Activated T-cell treated with anti-CD3 and anti-CD28 coated beads for 24 hours (primary cell): ENCODE measurements at places on chromosomes 11 and 22.

DNA sequence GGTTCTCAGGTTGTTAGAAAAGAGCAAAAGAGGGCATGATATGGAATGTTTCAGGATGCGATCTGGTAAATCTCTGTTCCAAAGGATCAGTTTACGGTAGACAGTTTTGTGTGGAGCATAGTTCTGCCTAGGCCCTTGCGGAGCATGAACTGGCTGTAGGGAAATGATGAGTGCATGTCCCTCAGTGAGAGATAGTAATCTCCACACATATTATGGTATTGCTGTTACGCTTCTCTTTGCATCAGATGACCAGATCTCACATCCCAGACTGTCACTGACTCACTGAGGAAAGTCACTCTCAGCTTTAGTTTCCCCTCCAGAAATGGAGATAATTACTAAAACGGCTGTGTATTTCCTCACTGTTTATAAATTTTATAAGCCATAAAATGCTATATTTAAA, 836.0 kb downstream of the JRKL start:
- no peak for DNase-seq

DNA sequence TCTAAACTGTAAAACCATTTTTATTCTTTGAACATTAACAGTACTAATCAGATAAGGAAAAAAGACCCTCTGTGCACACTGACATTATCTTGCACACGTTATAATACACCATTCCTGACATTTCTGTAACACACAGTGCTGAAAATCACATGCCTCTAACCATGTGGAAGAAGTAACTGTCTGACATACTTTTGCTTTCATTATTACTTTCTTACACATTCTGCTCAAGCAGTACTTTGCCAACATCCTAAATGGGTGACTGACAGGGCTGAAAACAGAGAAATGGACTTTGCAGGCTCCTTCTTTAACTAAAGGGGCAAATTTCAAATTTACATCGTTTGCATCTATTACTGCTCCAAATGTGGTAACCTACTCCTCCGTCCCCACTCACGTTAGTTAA, 22.8 kb upstream of the TP53AIP1 start:
- no peak for DNase-seq

DNA sequence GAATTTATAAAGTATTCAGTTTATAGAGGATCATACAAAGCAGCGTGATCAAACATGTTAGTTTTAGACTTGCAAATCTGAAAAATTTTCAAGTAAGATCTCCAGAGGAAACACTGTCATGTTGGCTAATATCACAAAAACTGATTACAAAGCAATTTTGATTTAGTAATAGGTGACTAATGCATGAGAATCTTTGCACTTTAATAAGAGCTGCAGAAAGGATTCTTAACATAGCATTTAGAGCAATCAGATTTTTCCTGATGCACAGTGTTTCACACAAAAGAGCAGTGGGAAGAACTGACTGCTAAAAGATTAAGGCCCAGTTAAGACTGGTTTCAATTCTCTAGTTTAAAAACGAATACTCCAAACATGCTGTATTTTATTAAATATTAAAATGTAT, 321.2 kb downstream of the GUCY1A2 start:
- no peak for DNase-seq

- DNase-seq: no peak
Observed at GRCh38 chr11:67290801-67291200, 1.7 kb downstream of the ANKRD13D start.

DNA sequence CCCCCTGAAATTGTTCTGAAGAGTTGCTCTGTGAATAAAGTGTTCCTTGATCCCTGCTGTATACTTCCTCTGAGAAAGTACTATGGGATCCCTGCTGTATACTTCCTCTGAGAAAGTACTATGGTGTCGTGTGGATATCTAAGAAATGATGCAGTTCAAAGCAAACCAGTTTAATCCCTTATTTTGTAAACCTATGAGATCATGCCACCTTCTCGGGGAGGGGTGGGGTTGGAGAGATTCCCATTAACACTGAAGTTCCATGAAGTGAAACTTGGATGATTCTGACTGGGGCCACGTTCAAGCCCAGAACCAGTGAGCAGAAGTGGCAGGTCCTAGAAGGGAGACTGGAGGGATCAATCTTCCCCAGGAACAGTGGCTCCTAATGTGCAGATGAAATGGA, 13.0 kb upstream of the TP53AIP1 start:
- DNase-seq: no peak

DNA sequence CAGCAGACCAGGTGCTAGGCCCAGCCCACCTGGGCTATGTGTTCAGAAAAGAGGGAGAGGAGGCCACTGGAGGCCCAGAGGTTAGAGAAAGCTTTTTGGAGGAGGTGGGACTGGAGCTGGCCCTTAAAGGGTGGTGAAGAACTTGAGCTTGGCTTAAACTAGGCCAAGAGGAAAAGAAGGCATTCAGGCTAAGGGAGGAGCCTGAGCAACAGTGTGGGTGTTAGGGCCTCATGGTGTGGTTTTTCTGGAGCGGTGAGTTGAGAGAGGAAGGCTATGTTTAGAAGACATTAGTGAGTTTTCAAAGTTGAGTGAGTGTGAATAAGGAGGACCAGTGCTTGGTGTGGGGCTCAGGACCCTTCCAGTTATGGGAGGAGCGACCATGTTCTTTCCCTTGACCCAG, 6.2 kb downstream of the TAF6L start:
- DNase-seq: no peak

DNA sequence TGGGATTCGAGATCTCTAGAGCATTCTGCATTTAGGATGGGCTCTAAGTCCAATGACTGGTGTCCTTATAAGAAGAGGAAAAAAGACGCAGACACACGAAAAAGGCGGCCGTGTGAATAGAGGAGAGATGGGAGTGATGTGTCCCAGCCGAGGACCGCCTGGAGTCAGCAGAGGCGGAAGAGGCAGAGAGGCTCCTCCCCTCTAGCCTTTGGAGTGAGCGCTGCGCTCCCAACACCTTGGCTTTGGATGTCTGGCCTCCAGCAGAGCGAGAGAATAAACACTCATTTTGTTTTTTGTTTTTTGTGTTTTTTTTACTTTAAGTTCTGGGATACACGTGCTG, 83.0 kb upstream of the RTL6 start:
- no peak for DNase-seq

- DNase-seq: no peak
Observed at GRCh38 chr11:40387240-40387980, 1072.0 kb downstream of the LRRC4C start.

- no peak for DNase-seq
Observed at GRCh38 chr22:44213489-44214043, 32.8 kb downstream of the PARVG start.

GRCh38 chr11:14544611-14545010, 24.4 kb upstream of the PSMA1 start:
- DNase-seq: no peak

- peak; percentile 63 for DNase-seq
Observed at GRCh38 chr11:123429913-123430720, at the start of gene GRAMD1B. TSS of gene GRAMD1B (plus strand) at chr11:123430269. CDS start at chr11:123430793, 524 bp downstream.

- DNase-seq: no peak
Observed at GRCh38 chr11:63764340-63764678, 4.3 kb downstream of the ZFTA start.

DNA sequence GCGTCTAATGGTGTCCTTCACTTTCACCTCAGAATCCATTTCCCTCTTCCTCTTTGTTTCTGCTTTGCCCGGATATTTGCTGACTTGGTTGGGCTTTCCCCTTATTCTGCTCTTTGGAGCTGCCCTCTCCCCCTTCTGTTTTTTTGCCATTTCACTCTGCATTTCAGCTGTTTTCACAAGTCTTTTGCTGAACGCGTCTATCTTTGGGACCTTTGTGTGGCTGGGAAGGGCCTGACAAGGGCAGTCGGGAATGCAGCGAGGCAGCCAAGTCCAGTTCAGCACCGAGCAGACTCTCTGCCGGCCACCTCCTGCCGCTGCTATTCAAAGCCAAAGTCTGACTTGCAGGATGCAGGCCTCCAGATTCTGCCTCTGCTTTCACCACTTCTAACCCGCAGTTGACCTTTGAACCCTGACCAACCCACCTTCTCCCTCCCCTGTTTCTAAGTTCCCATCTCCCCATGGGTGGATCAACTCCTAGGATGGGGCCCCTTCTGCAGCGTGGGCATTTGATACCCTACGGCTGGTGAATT, 38.2 kb downstream of the FEZ1 start:
- no peak for DNase-seq

- no peak for DNase-seq
Observed at GRCh38 chr22:19929586-19930550, 11.7 kb upstream of the COMT start.

GRCh38 chr11:64970731-64971151, 1.2 kb downstream of the MAJIN start:
- DNase-seq: peak; percentile 24
